ENCODE measurements at places on chromosomes 1 and 21. TPM values are rescaled to one million over a fixed set of nuclear protein-coding genes. Genes with fewer than 3 reads are reported as not detected.

POU3F1 gene
- not detected for total RNA-seq

CBR3 gene
- total RNA-seq, result 37.6 TPM

PTPN14 gene
- 99.9 TPM for total RNA-seq

C4BPA gene
- total RNA-seq, result not detected

CHI3L1 gene
- 6,408 TPM for total RNA-seq

OR14A2 gene
- total RNA-seq, result not detected

TMEM79 gene
- total RNA-seq, result 0.91 TPM

CHAF1B gene
- total RNA-seq, result 4.1 TPM

GSTM1 gene
- 19.2 TPM for total RNA-seq

PRAMEF14 gene
- not detected for total RNA-seq

ADORA3 gene
- not detected for total RNA-seq

AMY2A gene
- not detected for total RNA-seq

GPR25 gene
- not detected for total RNA-seq

ATP6V1G3 gene
- total RNA-seq, result not detected

PLK3 gene
- 11.2 TPM for total RNA-seq

GSTM3 gene
- 111 TPM for total RNA-seq

FCRL5 gene
- not detected for total RNA-seq
